ENCODE measurements at places on chromosomes 3 and 15.
A peak's percentile ranks its signal among the peaks of the same experiment; 100 is the strongest.

DNA sequence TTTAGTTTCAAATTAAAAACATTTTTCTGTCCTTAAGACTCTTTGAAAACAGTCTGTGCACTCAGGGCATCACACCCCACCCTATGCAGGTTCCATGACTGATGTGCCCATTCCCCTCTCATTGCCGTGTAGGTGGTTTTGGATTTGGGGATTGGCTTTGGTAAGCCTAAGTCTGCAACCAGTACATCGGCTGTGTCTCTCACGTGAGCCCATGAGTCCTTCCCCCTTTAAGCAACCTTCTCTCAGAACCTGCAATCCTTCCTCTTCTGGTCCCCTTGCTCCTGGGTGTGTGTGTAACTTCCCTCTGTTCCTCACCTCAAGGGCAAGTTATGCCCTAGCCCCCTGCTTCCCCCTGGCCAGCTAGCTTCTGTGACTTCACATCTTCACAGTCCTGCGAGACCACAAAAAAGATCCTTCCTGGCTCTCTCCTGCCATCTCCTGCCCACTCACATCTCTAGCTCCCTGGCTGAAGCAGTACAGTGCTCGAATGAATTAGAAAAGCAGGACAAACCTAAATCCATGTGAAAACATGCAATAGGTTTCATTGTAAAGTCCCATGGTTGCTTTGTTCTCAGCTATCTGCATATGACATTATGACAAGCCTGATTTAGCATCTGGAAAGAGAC, 126.7 kb downstream of the UACA start:
- DNase-seq, result no peak

GRCh38 chr15:92122259-92122658, 268.8 kb downstream of the SLCO3A1 start:
- no peak for DNase-seq

- no peak for DNase-seq
Measured at GRCh38 chr3:126412841-126413692, 18.4 kb downstream of the CFAP100 start.

- DNase-seq, result no peak
Measured at GRCh38 chr3:107985496-107985895, 105.3 kb downstream of the CD47 start.

DNA sequence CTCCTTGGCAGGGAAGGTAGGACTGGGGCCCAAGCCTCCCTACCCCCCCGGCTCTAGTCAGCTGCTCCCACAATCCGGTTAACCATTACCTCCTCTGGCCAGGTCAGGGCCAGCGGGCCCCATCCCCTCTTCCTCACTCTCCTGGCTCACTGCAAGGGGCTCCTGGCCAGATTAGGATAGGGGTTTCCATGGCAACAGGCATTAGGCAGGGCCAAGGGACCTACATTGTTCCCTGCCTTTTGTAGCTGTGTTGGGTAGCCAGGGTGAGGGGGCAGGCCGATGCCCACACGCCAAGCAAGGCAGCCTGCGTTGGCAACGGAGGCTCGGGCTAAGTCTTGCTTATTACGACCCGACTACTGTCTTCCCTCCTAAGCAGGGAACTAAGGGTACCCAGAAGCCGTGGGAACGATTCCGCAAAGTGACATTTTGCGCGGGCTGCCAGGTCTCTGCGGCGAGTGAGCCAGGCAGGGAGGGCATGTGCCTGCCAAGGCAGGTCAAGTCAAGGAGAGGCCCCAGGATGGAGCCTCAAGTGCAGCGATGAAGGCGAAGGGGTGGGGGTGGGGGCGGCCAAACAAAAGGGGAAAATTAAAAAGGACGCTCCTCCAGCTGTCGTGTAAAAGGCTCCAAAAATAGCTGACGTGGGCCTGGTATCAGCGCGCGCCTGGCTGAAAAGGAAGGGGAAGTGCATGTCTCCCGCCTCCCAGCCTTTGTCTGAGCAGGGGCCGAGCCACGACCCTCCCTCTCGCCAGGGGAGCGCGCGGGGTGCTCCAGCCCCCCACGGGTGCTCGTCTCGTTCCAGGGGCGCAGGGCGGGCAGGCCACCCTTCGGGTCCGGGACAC, 919 bp downstream of the IDH2 start:
- DNase-seq, result peak; percentile 36

DNA sequence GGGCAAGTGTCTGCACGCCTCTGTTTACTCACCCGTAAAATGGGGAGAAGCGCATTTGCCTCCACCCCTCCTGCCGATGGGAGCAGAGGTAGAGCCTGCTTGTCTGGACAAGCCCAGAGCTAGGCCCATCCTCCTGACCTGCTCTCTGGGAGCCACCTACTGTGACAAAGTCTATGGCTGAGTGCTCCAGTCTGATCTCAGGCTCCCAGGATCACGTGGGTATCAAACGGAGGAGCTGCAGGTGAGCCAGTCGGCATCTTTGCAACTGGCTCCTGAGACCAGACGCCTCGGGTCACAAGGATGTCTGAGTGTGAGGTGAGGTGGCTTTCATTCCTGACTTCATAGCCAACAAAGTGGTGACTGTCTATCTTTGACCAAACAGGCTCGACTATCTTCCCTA, 2.1 kb upstream of the ALDH1A3 start:
- no peak for DNase-seq

- DNase-seq, result no peak
Measured at GRCh38 chr15:55802600-55803376, 59.8 kb upstream of the PRTG start.

DNA sequence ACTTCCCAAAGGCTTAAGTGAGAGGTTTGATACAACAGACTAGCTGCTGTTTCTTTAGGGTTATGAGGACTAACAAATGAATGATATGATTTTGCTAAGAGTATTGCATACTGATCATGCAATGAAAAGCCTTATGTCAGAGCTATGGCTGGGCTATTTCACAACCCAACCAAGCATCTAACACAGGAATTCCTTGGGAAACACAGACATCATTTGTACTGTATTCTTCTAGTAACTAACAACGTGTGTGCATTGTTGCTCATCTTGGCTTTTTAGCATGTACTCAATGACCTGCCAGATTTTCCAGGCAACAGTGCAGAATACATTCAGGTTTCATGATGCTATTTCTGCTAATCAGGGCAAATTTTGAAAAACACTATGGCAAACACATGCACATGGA, 19.3 kb downstream of the PDZRN3 start:
- DNase-seq, result no peak

All from germinal center (tissue), 1 donor.